ENCODE measurements at places on chromosomes 7 and 10. TPM values are rescaled to one million over a fixed set of nuclear protein-coding genes. Genes with fewer than 3 reads are reported as not detected.
A peak's percentile ranks its signal among the peaks of the same experiment; 100 is the strongest.

GRCh38 chr7:80902019-80902418, 16.8 kb downstream of the SEMA3C start:
- no peaks in the 10 kb centered on the region for H3K4me1 ChIP-seq
- no peak overlapping the region for H3K27ac ChIP-seq
- H3K36me3 ChIP-seq = no peaks in the 10 kb centered on the region
- no peaks in the 10 kb centered on the region for H3K27me3 ChIP-seq

Gene OPN1SW
- not detected for total RNA-seq

Gene MYH16
- total RNA-seq = not detected

Gene BTBD16
- not detected for total RNA-seq

DNA sequence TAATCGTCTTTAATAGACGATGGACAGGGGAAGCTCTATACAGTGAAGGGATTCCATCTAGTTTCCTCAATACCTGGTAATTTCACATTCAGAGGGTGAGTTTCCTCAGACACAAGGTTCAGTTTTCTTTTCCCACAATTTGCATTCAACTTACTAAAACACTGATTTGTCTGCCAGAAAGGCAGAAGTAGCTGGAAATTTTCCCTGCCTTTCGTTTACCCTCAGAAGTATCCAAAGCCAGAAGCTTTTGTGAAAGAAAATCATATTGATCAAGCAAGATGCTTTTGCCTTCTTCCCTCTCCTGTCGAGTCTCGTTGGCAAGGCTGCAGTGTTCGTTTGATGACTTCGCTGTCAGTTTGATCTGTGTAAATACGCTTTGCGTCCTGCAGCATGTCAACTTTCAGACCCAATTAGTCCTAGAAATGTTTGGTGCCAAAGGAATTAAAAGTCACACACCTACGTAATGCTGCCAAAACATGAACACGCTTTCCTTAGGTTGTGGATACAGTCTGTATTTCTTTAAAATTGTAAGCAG, 631.9 kb upstream of the FOXK1 start:
- H3K36me3 ChIP-seq = no peaks in the 10 kb centered on the region
- no peak overlapping the region for H3K27ac ChIP-seq
- no peak overlapping the region for H3K4me3 ChIP-seq
- no peak for DNase-seq

GRCh38 chr7:27863880-27864279, 123.9 kb downstream of the TAX1BP1 start:
- H3K27ac ChIP-seq = no peak overlapping the region
- no peaks in the 10 kb centered on the region for H3K36me3 ChIP-seq
- no peak overlapping the region for H3K4me3 ChIP-seq

- no peak overlapping the region for H3K27ac ChIP-seq
- peaks cover 2% of the 10 kb centered on the region for H3K36me3 ChIP-seq
- no peak overlapping the region for H3K4me3 ChIP-seq
- H3K27me3 ChIP-seq = no peaks in the 10 kb centered on the region
These were observed 44.4 kb downstream of the LRRC4 start for GRCh38 chr7:127986581-127987521.

Gene OPN4
- total RNA-seq = not detected

Gene IDI1
- 96.0 TPM for total RNA-seq

DNA sequence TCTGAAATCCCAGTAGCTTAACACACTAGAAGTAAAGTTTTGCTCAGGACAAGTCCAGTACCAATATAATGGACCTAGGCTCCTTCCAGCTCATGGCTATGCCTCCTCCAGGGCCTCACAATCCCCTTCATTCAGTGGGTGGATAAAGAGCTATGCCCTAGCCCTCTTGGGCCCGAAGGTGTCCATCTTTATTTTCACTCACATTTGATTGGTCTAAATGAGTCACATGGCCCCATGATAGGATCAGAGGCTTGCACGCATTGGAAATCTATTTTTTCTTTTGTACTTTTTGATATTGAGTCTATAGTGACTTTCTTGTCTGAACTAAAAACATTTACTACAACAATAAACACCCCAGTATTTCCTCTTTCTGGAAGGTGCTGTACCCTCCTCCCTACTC, 202.6 kb upstream of the CTBP2 start:
- H3K4me1 ChIP-seq = no peaks in the 10 kb centered on the region
- no peaks in the 10 kb centered on the region for H3K27me3 ChIP-seq
- H3K36me3 ChIP-seq = no peaks in the 10 kb centered on the region
- H3K4me3 ChIP-seq = no peak overlapping the region
- no peak overlapping the region for H3K27ac ChIP-seq

- H3K27ac ChIP-seq = no peak overlapping the region
- H3K4me1 ChIP-seq = no peaks in the 10 kb centered on the region
- H3K27me3 ChIP-seq = peaks cover 13% of the 10 kb centered on the region
- H3K4me3 ChIP-seq = no peak overlapping the region
- no peak for DNase-seq
These were observed 261.1 kb upstream of the CSTF2T start for GRCh38 chr10:51960494-51960895.

Gene CC2D2B
- 0.35 TPM for total RNA-seq

GRCh38 chr7:140295224-140295738, 103.0 kb downstream of the SLC37A3 start:
- DNase-seq = no peak
- H3K36me3 ChIP-seq = no peaks in the 10 kb centered on the region
- H3K27ac ChIP-seq = no peak overlapping the region
- no peaks in the 10 kb centered on the region for H3K27me3 ChIP-seq
- H3K4me3 ChIP-seq = no peak overlapping the region

DNA sequence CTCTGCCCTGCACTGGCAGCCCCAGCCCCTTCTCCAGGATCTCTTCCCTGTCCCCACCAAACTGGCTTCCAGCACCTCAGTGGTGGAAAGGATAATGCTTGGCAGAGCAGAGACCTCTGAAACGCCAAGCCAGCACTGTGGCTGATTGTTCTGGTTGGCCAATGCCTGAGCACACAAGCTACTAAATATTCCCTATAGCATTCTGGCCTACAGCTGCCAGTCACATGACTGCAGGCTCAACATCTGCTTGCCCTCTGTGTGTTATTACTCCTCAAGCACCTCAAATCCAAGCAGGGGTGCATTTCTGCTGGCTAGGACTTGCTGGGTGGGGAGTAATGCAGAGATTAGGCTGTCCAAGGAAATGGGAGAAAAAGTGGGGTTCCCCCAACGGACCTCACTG, 6.1 kb downstream of the TBATA start:
- H3K36me3 ChIP-seq = no peaks in the 10 kb centered on the region
- no peak overlapping the region for H3K4me3 ChIP-seq

DNA sequence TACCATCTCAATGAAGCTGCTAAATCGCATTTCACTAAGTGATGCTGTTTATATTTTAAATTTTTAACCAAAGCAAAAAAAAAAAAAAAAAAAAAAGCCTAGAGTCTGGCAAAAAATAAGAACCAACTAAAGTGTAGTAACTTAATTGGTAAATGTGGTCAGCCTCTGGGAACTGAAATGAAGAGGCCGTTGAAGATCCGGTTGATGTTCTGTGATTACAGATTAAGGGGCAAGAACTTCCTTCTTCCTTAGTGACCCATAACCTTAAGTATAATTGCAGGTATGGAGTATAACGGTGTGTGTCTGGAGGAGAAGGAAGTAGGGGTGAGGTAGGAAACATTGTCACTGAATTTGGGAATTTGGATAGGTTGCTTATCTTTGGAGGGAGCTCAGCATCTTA, 7.7 kb upstream of the SRGN start:
- H3K4me3 ChIP-seq = no peak overlapping the region
- DNase-seq = no peak
- H3K36me3 ChIP-seq = no peaks in the 10 kb centered on the region
- H3K27ac ChIP-seq = no peak overlapping the region
- H3K4me1 ChIP-seq = peaks cover 7% of the 10 kb centered on the region

GRCh38 chr7:55048221-55048859, 29.5 kb downstream of the EGFR start:
- no peak for DNase-seq
- H3K27me3 ChIP-seq = peaks cover 1% of the 10 kb centered on the region
- no peaks in the 10 kb centered on the region for H3K4me1 ChIP-seq
- no peak overlapping the region for H3K4me3 ChIP-seq
- no peak overlapping the region for H3K27ac ChIP-seq

- H3K4me1 ChIP-seq = no peaks in the 10 kb centered on the region
- DNase-seq = no peak
- no peaks in the 10 kb centered on the region for H3K36me3 ChIP-seq
- H3K27ac ChIP-seq = no peak overlapping the region
- H3K27me3 ChIP-seq = no peaks in the 10 kb centered on the region
These were observed 177.2 kb downstream of the BUB3 start for GRCh38 chr10:123331438-123331837.

- H3K27me3 ChIP-seq = no peaks in the 10 kb centered on the region
- H3K4me3 ChIP-seq = no peak overlapping the region
- no peak for DNase-seq
- no peaks in the 10 kb centered on the region for H3K4me1 ChIP-seq
These were observed 258.2 kb downstream of the KIF20B start for GRCh38 chr10:89959433-89960110.

GRCh38 chr10:111347386-111348013, 270.7 kb downstream of the ADRA2A start:
- H3K4me1 ChIP-seq = no peaks in the 10 kb centered on the region
- H3K36me3 ChIP-seq = no peaks in the 10 kb centered on the region
- no peak overlapping the region for H3K27ac ChIP-seq
- no peak overlapping the region for H3K4me3 ChIP-seq

- no peaks in the 10 kb centered on the region for H3K27me3 ChIP-seq
- peaks cover 58% of the 10 kb centered on the region for H3K36me3 ChIP-seq
- no peak for DNase-seq
- no peak overlapping the region for H3K4me3 ChIP-seq
- H3K27ac ChIP-seq = no peak overlapping the region
- peaks cover 25% of the 10 kb centered on the region for H3K4me1 ChIP-seq
These were observed 237.5 kb upstream of the MKLN1 start for GRCh38 chr7:131090188-131090587.

GRCh38 chr10:3774814-3775695, 10.0 kb downstream of the KLF6 start:
- H3K27me3 ChIP-seq = no peaks in the 10 kb centered on the region
- peaks cover 59% of the 10 kb centered on the region for H3K36me3 ChIP-seq
- peaks cover 51% of the 10 kb centered on the region for H3K4me1 ChIP-seq
- H3K27ac ChIP-seq = peak overlapping the region; percentile 58
- peak overlapping the region; percentile 7 for H3K4me3 ChIP-seq

Gene ZPBP
- not detected for total RNA-seq

- H3K4me3 ChIP-seq = peak overlapping the region; percentile 6
- H3K36me3 ChIP-seq = no peaks in the 10 kb centered on the region
- DNase-seq = no peak
- H3K27me3 ChIP-seq = peaks cover 8% of the 10 kb centered on the region
These were observed 58.0 kb downstream of the CHST15 start for GRCh38 chr10:124035306-124035927.

DNA sequence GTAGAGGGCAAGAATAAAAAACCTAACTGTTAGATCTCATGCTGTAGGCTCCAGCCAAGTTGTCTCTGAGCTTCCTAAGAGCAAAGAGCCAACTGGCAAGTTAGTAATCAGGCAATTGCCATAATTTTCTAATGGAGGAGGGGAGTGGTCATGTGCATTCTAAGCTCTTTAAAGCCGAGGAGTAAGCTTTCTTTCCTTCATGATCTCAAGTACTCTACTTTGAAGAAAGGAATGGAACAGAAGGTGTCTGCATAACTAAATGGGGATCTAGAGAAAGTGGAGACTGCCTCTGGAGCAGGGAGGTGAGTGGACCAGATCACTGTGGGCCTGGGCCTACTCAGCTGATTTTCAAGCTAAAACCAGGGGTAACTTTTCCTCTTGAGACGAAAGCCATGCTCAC, 37.7 kb upstream of the TOMM7 start:
- no peak overlapping the region for H3K4me3 ChIP-seq
- no peaks in the 10 kb centered on the region for H3K27me3 ChIP-seq
- H3K4me1 ChIP-seq = peaks cover 38% of the 10 kb centered on the region
- DNase-seq = no peak
- peak overlapping the region; percentile 35 for H3K27ac ChIP-seq

Gene ATRNL1
- total RNA-seq = 0.55 TPM

- H3K27ac ChIP-seq = no peak overlapping the region
- no peaks in the 10 kb centered on the region for H3K36me3 ChIP-seq
- peaks cover 2% of the 10 kb centered on the region for H3K4me1 ChIP-seq
- no peak overlapping the region for H3K4me3 ChIP-seq
- H3K27me3 ChIP-seq = no peaks in the 10 kb centered on the region
- no peak for DNase-seq
These were observed 26.4 kb upstream of the UMAD1 start for GRCh38 chr7:7614018-7614741.

- no peaks in the 10 kb centered on the region for H3K27me3 ChIP-seq
- H3K36me3 ChIP-seq = peaks cover 34% of the 10 kb centered on the region
- no peak for DNase-seq
- H3K4me1 ChIP-seq = peaks cover 44% of the 10 kb centered on the region
These were observed 494 bp upstream of the HERC4 start for GRCh38 chr10:68075550-68076004.

DNA sequence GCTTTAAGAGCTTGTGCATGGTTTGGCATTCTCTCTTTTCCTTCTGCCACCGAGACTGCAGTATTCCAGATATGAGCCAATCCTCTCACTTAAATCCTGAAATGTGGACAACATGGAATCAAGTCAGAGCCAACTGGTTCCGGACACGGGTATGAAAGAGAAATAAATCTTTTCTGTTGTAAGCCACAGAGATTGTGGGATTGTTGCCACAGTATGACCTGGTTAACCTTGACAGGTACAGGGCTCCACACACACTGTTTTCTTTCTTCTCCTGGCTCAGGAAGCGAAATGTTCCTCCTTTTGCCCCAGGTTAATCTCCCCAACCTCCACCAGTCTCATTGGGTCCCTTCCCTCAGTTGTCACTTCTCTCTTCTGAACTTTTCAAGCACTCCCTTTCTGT, 6.5 kb upstream of the NAMPT start:
- no peak overlapping the region for H3K4me3 ChIP-seq
- no peak overlapping the region for H3K27ac ChIP-seq
- H3K27me3 ChIP-seq = peaks cover 1% of the 10 kb centered on the region
- no peak for DNase-seq
- H3K36me3 ChIP-seq = peaks cover 4% of the 10 kb centered on the region

DNA sequence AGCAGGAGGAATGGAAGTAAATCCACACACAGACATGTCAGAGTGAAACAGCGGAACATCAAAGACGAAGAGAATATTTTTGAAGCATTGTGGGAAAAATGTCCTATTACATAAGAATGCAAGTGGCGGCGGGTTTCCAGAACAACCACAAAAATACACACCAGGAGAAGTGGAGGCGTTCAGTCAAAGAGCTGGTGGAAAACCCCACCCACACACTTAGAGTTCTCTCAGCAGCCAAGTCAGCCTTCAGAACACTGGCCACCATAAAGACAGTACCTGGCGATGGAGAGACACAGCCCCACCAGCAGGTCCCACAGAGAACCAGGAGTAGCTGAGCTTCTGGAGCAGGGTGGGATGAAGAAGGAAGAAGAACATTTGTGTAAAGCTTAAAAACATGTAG, 23.7 kb downstream of the NKX6-2 start:
- no peaks in the 10 kb centered on the region for H3K4me1 ChIP-seq
- H3K4me3 ChIP-seq = no peak overlapping the region
- no peak overlapping the region for H3K27ac ChIP-seq
- no peaks in the 10 kb centered on the region for H3K27me3 ChIP-seq
- no peak for DNase-seq
- H3K36me3 ChIP-seq = peaks cover 4% of the 10 kb centered on the region
